Lower lobe of right lung (tissue), 2 donors: ENCODE measurements at places on chromosomes 7 and 10.

- no peak for DNase-seq
These were observed 39.6 kb downstream of the STAM start for GRCh38 chr10:17683541-17683940.

DNA sequence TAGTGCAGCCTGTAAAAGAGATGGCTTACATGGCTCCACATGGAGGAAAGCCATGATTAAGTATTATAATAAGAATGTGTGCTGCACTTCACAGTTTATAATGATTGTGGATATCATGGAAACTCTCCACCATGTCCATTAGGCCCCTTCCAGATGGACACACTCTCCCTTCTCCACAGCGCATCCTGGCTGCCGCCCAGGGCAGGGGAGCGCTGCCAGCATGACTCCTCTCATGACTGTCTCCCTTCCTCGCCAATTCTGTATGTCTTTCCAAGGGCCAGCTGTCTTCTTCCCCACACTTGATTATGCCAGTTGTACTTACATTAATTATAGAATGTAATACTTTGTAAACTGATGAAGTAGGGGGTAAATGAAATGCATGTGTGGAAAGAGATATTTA, 259.3 kb upstream of the TMEM72 start:
- no peak for DNase-seq

DNA sequence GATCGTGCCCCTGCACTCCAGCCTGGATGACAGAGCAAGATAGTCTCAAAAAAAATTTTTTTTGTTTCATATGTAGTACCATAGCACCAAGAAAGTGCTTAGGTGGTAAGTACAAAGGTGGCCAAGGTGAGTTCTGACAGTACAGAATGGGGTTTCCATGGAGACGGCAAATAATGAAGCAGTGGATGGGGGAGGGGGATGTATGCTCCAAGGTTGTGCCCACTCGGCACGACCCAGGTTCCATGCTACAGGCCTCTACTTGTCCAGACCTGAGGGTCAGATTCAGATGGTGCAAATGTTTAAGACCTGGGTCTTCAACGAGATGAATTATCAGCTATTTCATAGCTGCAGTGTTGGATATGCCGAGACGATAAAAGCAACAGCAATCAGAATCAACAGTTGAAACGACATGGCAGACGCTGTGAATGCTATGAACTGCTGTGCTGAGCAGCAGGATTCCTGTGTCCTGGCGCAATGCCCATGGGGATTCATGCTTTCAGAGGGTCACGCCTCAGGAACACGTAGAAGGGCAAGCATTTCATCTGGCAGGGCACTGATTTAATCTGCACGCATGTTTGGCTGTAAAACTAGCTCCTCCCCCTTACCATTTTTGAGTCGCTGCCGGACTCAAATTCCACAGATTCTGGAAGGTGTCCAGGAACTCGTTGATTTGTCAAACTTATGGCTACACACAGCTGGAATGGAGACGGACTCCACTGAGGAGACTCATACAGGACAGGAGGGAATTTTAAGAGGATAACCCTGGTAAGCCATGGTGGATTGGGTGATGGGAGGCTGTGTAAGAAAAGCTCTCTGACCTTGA, 256.5 kb downstream of the FRMD4A start:
- DNase-seq: peak; percentile 83

DNA sequence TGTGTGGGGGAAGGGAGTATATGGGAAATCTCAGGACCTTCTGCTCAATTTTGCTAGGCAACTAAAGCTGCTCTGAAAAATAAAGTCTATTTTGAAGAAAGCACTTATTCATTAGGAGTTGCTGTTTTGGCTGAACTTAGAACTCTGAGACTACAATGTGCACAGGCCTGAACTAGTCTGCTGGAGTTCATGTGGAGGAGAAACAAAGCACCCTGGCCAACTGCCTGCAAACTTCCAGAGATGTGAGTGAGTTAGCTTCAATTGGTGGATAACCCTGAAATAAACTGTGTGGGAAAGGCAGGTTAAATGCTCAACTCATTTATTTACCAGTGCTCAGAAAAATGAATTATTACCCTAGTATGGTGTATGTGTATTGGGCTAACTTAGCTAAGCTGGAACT, 17.3 kb upstream of the FAM241B start:
- no peak for DNase-seq

DNA sequence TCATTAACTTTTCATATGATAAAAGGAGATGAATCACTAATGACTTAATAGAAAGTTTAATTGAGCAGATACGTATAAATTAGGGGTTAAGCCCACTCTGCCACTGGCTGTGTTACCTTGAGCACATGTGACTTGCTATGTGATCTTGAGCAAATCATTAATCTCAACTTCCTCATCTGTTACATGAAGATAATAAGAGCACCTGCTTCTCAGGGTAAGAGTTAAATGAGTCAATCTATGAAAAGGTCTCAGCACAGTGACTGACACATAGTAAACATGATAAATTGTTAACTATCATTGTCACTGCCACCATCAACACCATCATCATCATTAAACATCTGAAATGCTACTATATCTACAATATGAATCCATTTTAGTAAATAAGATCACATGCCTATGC, 110.8 kb downstream of the TPK1 start:
- DNase-seq: no peak

DNA sequence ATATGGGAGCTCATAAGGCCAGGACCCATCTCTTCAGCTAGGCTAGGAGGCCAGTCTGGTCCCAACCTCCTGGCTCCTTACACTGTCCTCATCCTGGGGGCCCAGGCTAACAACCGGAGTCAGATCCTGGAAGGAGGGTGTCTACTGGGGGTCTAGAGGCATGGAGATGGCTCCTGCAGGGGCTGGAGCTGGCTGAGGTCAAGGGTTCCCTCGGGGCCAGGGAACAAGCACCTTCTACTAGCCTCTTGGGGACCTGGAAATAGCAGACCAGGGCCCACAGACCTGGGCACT, 37.2 kb downstream of the CLRN3 start:
- no peak for DNase-seq

GRCh38 chr7:38368191-38368605, 94.8 kb upstream of the TARP start:
- peak; percentile 83 for DNase-seq

DNA sequence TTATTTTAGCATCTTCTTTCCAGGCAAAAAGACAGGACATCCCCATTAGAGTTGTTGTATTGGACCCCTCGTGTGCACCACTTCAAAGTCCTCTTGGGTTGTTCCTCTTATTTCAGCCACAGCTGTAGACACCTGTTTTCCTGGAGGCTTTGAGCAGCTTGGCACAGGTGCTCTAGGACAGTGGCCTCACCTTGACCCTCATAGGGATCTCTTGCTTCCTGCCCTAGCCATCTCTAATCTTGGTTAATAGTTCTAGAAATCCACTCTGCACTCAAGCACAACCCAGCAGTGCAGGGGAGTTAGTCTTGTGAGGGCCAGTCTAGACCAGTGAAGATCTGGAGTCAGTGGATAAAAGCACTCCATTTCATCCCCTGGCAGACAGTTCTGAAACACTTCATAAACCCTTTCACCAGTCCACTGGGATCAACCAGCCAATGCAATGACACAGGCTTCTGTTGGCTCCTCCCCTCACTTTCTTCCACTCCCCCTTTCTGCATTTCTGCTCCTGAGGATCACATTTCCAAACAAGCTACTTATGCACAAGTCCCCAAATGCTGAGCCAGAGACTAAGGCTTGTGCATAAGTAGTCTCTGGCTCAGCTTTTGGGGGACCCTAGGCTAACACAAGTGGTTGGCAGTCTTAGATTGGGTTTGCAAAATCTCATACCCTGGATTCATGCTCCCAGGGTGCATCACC, 131.5 kb upstream of the LAMB4 start:
- DNase-seq: no peak

DNA sequence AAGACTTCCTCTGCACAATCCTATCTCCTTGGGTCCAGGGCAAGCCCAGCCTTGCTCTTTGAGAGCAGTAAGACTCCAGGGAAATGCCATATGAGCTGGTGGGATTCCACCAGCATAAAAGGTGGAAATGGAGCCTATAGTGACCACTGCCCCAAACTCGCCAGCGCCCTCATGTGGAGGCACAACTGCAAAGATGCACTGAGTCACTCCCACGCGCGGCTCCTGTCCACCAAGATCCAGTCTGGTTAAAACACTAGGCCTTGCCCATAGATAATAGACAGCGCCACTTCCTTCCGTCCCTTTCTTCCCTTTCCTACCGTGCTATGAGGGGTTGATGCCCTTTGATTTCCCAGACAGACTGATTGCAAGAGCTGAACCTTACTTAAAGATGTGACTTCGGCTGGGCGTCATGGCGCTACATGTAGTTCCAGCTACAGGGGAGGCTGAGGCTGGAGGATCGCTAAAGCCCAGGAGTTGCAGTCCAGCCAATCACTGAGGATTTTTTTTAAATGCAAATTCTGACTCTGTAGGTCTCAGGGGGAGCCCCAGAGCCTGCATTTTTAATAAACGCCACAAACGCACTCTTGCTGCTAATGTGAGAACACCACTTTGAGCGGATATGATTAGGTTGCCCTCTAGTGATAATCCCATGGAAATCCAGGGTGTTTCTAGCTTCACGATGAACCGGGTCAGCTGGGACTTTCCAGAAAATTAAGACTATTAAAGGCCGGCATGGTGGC, 136.5 kb downstream of the EPC1 start:
- no peak for DNase-seq

- no peak for DNase-seq
These were observed 246.4 kb downstream of the GATA3 start for GRCh38 chr10:8300925-8301324.

GRCh38 chr7:114554781-114555537, 140.3 kb downstream of the FOXP2 start:
- no peak for DNase-seq

DNA sequence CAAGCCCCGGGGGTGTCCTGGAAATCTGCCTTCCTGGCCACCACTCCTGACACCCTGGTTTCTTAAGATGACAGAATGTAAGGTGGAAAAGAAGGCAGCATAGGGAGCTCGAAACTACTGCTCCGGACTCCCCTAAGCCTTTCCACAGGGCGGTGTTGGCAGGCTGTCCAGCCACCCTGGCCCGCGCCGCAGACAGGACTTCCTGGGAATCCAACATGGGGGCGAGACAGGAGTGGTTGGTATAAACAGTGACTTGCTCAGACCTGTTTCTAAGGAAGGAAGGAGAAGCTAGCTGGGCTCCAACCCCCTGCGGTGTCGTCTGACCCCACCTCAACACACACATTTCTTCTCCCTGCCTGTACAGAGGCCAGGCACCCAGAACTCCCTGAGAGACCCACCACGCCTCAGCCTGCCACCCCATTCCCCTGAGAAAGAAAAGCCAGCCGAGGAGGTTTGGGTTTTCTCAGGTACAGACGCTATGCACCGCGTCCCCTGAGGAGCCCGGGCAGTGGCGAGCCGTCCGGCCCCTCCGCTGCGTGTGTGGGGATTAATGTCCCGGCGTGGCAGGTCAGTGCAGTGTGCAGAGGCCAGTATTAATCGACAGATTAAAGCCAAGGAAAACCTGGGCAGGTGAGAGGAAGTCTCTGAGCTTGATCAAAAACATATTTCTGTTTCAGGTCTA, 349.6 kb upstream of the MKI67 start:
- DNase-seq: no peak

DNA sequence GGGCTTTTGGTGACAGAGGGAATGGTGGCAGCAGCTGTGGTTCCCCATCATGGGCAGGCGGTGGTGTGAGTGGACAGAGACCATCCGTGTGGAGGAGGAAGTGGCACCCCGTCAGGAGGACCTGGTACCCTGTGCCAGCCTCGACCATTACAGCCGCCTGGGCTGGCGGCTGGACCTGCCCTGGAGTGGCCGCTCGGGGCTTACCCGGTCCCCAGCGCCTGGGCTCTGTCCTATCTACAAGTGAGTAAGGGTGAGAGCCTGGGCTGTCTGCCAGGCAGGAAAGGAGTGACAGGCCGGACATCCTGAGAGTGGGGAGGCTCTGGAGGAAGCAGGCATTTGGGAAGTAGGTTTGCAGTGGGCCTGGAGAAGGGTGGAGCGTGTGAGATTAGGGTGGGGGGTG, 2.9 kb upstream of the ZNF467 start:
- peak; percentile 83 for DNase-seq

- no peak for DNase-seq
These were observed 90.2 kb downstream of the UBE3C start for GRCh38 chr7:157228864-157229422.

DNA sequence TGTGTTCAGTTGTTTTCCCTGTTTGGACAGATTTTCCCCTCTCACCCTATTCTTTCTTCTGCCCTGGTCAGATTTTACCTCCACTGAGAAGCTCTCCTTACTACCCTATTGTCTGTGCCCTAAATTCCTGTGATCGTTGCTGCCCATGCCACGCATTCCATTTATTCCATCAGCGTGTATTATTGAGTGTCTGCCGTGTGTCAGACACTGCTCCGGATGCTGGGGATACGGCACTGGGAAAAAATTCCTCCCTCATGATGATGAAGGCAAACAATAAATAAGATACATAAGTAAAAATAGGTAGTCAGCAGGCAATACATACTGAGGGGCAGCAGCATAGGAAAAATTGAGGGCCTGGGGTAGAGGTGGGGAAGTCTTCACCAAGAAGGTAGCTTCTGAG, 86.8 kb downstream of the FANK1 start:
- DNase-seq: no peak

DNA sequence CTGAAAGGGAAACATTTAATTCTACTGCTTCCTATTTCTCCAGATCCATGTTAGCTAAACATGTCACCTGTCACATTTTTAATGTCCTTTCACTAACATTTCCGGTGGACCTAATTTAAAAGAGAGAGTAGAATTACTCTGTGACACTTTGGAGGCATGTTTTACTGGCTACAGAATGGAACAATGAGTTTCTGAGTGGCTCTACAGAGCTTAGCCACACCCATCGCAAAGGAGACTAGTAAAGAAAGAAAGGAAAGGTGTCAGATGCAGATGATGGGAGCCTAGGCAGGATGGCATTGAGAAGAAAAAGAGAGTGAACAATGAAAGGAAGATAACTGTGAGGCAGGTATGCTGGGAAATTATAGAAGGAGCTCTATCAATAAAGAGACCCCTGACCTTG, 35.9 kb downstream of the NDUFB2 start:
- DNase-seq: no peak

GRCh38 chr10:30591249-30591670, 38.3 kb downstream of the LYZL2 start:
- DNase-seq: no peak

- no peak for DNase-seq
These were observed 104.4 kb upstream of the FAM3C start for GRCh38 chr7:121500360-121501058.

- no peak for DNase-seq
These were observed 74.4 kb upstream of the SFMBT2 start for GRCh38 chr10:7485244-7485556.

- DNase-seq: no peak
These were observed 207.3 kb upstream of the SH2B2 start for GRCh38 chr7:102079140-102080018.

GRCh38 chr10:72687035-72687434, 4.9 kb upstream of the MCU start:
- DNase-seq: no peak

GRCh38 chr7:111333010-111333409, 229.3 kb downstream of the IMMP2L start:
- no peak for DNase-seq

GRCh38 chr7:3302681-3303320, 1.7 kb downstream of the SDK1 start:
- no peak for DNase-seq
